ENCODE measurements at places on chromosomes 11 and 22.

GRCh38 chr11:126357055-126357962, 1.8 kb downstream of the ST3GAL4 start:
- no peak for DNase-seq

- DNase-seq = no peak
These were observed 88.9 kb downstream of the ARFGAP2 start for GRCh38 chr11:47087801-47088200.

- no peak for DNase-seq
These were observed 75.8 kb downstream of the RAB30 start for GRCh38 chr11:82995754-82996398.

- DNase-seq = no peak
These were observed 226.1 kb downstream of the BLID start for GRCh38 chr11:121889931-121890330.

- DNase-seq = no peak
These were observed 182.0 kb downstream of the CHST1 start for GRCh38 chr11:45483416-45483815.

- DNase-seq = no peak
These were observed 20.8 kb upstream of the PPARA start for GRCh38 chr22:46129390-46130041.

- DNase-seq = peak; percentile 71
These were observed 1.2 kb upstream of the TNFRSF13C start for GRCh38 chr22:41927813-41928212.

- no peak for DNase-seq
These were observed 245.1 kb upstream of the ARHGAP42 start for GRCh38 chr11:100442017-100442416.

GRCh38 chr11:76669901-76670484, 554 bp downstream of the LRRC32 start:
- DNase-seq = no peak

- DNase-seq = no peak
These were observed 88.3 kb downstream of the EFCAB6 start for GRCh38 chr22:43723816-43724215.

GRCh38 chr22:35523167-35523947, 17.3 kb upstream of the RASD2 start:
- DNase-seq = peak; percentile 99

DNA sequence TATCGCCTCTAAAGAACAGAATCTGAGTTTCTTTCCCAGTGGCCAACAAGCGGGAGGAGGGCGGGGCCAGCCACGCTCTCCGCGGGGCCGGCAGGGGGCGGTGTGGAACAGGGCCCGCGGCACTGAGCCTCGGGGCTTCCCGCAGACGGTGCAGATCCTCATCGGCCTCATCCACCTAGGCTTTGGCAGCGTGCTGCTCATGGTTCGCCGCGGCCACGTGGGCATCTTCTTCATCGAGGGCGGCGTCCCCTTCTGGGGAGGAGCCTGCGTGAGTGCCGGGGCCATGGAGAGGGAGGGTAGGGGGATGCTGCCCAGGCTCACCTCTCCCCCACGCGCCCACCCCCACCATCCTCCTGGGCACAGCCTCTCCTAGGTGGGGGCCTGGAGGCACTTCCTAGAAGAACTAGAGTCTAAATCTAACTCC, 10.7 kb downstream of the MS4A15 start:
- no peak for DNase-seq

DNA sequence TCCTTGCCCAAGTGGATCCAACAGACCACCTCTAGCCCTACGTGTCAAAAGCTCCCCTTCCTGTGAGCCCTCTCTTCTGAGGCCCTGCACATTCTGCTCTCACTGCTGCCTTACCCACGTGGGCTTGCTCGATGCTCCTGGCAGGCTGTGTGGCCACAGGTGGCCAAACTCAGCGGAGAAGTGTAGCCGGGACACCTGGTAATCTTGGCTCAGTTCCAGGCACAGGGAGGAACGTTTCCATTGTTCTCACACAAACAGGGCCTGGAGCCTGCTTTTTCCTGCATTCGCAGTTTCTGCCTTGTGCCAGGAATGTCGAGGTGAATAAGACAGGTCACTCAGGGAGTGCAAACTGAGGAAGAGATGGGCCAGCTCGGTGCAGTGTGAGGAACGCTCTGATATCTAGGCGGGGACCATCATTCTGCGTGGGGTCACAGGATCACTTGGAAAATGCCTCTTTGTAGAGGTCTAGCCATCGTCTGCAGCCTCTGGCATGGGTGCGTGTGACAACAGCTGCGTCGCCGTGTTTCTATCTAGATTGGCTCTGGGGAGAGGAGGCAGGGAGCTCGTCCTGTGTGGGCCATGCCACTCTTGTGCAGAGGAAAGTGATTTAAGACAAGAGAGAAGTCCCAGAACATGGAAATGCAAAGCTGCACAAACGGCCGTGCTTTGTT, 127.6 kb upstream of the PARVA start:
- peak; percentile 88 for DNase-seq

DNA sequence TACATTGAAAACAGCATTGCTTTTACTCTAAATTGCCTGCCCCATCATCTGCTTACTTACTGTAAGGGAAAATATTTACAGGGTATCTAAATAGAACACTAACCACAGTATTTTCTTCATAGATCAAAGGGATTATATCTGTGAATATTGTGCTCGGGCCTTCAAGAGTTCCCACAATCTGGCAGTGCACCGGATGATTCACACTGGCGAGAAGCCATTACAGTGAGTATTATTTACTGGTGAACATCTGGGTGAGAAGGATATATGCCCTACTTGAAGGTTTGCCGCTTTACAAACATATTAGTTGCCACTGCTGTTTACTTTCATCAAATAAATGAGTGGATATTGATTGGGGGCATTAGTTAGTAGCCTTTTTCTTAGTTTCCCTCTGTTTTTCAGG, 5.9 kb upstream of the CNTF start:
- DNase-seq = peak; percentile 2

GRCh38 chr11:122743949-122744348, 88.4 kb downstream of the UBASH3B start:
- no peak for DNase-seq

- DNase-seq = no peak
These were observed 20.8 kb downstream of the XRCC6 start for GRCh38 chr22:41641854-41642253.
